ENCODE measurements at places on chromosomes 2 and 18. TPM values are rescaled to one million over a fixed set of nuclear protein-coding genes. Genes with fewer than 3 reads are reported as not detected.

Gene SPATA3
- not detected for total RNA-seq

Gene AGAP1
- total RNA-seq, result 17.6 TPM

Gene PRKD3
- total RNA-seq, result 112 TPM

Gene AKAIN1
- not detected for total RNA-seq

Gene ATOH8
- total RNA-seq, result 5.4 TPM

Gene XPO1
- 371 TPM for total RNA-seq

Gene CNTNAP5
- total RNA-seq, result not detected

Gene TRIM43
- total RNA-seq, result 0.07 TPM

Gene LRRC30
- not detected for total RNA-seq

Gene MTX2
- 23.6 TPM for total RNA-seq

Gene SKOR2
- not detected for total RNA-seq

Gene SLC9A2
- under 0.01 TPM for total RNA-seq

Gene LYPD6
- total RNA-seq, result 5.4 TPM

Gene SLC9A4
- total RNA-seq, result not detected

Gene HAAO
- not detected for total RNA-seq

Gene RPL31
- 957 TPM for total RNA-seq

Gene CELF4
- not detected for total RNA-seq

Gene CNGA3
- under 0.01 TPM for total RNA-seq

Gene GALR1
- not detected for total RNA-seq

Gene SEC11C
- 22.3 TPM for total RNA-seq

Gene R3HDM1
- total RNA-seq, result 25.0 TPM

Gene GAD1
- total RNA-seq, result 0.14 TPM

Gene CABLES1
- total RNA-seq, result 19.0 TPM

Gene PRSS56
- total RNA-seq, result not detected

Gene IL36A
- not detected for total RNA-seq

Gene GALNT3
- total RNA-seq, result 0.36 TPM

Gene RAPGEF4
- 4.5 TPM for total RNA-seq

Gene IL1B
- total RNA-seq, result not detected

Gene PROM2
- total RNA-seq, result under 0.01 TPM

Gene ALPI
- not detected for total RNA-seq

Data from thoracic aorta endothelial cell (primary cell).